AG04450 (cell line): ENCODE measurements at places on chromosomes 5 and 9. TPM values are rescaled to one million over a fixed set of nuclear protein-coding genes. Genes with fewer than 3 reads are reported as not detected.
A peak's percentile ranks its signal among the peaks of the same experiment; 100 is the strongest.

DNA sequence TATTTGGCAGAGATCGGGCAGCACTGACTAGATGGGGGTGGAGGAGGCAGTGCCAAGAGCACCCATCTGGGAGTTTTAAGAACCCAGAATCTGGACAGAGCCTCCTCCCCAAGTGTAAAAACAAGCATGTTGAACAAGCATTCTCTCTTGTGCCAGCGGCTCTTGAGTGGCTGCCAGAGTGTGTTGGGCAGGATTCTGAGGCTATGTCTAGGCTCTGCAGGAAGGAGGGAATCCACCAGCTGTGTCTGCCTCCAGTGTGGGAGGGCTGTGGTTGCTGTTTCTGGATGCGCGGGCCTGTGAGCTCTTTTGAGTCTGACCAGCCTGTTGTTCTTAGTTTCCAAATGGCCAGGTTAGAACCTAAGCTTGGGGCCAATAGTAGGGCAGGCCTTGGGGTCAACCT lies 39.8 kb downstream of the HMCN2 start:
- no peak for DNase-seq

DNA sequence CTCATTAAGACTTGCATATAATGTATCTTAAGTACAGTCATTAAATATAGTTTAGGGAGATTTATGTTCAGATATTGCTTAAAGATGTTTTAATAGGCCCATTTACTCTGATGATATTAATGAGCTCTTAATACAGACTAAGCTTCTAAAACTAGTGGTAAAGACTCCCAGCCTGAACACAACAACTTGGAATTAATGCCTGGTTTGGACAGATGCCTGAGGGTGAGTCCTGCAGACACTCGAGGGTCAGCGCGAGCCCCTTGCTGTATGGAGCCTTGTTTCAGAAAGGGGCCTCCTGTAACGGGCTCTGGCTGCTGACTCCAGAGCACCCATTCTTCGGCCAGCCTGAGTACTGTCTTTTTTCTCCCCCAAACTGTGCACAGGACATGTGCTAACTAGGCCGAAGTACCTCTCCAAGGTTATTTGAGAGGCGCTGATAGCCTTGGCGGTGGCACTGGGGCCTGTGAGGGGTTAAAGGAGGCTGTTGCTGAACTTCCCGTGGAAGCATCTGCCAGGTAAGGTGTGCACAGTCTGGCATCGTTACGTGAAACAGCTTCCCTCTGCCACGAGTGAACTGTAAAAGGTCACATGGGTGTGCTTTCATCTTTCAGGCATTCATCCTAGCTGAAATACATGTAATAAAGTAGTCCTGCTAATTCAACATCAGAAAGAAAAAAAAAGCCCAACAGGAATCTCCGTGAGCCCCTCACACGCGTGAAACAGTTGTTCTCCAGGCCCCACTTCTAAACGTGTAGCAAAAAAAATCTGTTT lies 113.4 kb downstream of the MVB12B start:
- DNase-seq = no peak

DNA sequence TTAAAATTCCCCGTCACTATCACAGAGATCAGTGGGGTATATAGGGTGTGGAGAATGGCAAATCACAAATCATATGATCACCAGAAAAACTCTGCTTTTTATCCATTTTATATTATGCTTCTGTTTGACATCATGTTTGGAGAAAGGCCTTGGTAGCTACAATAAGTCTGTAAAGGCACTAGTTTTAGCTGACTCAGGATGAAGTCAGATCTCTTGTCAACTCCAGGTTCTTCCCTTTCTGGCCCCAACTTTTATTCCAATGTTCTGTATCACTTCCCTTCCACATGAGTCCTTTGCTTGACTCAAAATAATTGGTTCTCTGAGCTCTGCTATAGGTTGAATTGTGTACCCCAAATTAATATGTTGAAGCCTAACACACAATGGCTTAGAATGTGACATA lies 484.9 kb downstream of the PTPRD start:
- DNase-seq = no peak

GRCh38 chr5:89556215-89556913 lies 673.4 kb upstream of the MEF2C start:
- DNase-seq = peak; percentile 38

DNA sequence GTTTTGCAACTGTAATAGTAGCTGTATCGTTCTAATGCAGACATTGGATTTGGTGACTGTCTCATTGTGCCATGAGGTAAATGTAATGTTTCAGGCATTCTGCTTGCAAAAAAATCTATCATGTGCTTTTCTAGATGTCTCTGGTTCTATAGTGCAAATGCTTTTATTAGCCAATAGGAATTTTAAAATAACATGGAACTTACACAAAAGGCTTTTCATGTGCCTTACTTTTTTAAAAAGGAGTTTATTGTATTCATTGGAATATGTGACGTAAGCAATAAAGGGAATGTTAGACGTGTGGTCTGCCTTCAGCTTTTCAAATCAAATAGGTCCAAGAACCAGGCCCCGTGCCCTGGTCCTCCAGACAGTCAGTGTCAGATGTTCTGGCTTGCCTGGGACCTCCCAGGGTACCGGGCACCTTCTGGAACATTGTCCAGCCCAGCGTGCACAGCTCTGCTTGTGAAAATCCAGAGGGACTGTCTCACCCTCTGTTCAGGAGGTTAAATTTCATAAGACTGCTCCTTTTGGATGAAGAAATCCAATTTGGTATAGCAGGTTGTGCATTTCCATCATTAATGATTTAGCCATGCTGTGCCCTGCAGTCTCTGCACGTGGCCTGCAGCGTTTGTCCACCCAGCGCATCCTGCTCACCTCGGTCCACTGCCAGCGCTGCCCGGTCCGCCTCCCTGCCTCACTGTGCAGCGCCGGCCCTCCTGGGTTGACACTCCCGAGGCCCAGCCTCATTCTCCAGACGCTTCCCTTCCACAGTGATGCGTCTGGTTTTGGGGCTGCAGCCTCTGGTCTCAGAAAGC lies 6.6 kb upstream of the AHRR start:
- no peak for DNase-seq

GRCh38 chr5:173645437-173645807 lies 29.0 kb upstream of the BOD1 start:
- peak; percentile 6 for DNase-seq

- DNase-seq = no peak
These were observed 60.5 kb downstream of the BARX1 start for GRCh38 chr9:93894691-93895079.

DNA sequence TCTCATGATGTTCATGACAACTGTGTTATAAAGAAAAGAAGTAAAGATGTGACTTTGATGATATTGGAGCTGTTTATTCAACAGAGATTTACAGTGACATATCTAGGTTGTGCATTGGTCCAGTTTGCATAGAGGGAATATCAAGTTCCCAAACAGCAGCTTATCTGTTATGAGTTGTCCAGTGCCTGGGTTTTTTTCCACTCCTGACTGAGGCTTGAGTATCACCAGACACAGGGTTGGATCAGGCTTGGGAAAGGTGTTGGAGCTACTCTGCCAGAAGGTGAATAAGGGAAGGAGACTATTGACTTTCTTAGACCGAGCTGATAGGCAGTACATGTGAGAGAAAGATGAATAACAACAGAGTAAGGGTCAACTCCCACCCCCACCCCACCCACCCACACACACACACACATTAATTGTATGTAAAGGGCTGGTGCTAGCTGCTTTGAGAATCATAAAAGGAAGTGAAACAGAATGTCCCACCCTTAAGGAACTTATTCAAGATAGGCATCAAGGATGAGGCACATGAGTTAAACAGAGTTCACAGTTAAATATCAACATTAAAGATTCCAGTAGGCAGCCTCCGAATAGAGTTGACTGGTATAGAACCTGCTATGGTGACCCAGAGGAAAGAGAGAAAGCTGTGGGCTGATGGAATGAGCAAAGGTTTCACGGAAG lies 33.0 kb upstream of the RASGRF2 start:
- DNase-seq = no peak

DNA sequence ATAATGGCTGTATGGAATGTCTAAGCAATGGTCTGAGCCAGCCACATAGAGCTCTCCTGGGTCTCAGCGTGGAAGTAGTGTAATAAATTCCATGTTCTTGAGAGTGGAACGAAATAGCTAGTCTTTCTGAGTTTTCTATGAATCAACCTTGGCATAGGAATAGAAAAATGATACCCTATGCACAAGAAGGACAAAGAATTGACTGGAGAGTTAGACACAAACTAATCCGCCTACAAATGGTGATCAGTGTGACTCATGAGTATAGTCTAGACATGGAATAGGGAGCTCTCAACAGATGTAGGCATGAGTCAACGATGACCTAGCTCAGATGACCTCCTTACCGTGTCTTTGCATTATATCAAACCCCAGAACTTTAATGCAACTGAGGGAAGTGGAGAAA lies 256.8 kb upstream of the GRIN3A start:
- no peak for DNase-seq

DNA sequence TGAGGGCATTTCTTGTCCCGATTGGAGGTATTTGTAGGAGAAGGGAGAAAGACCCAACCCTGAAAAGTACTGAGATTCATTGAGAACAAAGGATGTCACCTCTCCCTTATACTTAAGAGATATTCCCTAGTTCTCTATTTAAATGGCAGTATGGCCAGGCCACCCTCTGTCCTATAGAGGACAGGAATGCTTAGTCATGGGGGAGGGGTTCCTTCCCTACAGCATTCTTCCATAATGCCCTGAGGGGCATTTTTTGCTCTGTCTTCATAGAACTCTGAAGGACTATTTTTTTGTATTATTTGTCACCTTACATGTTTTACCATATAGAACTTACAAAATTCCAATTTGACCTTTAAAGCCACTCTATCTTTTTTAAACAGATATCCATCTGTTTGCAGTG lies 176.3 kb downstream of the TMEM161B start:
- no peak for DNase-seq

- DNase-seq = no peak
These were observed 60.0 kb downstream of the HSD17B4 start for GRCh38 chr5:119512277-119512676.

GRCh38 chr9:84874596-84874995 lies 205.1 kb downstream of the NTRK2 start:
- DNase-seq = no peak

GRCh38 chr9:124377551-124378406 lies 37.5 kb downstream of the PSMB7 start:
- no peak for DNase-seq

- DNase-seq = no peak
These were observed 31.1 kb downstream of the SLC35A4 start for GRCh38 chr5:140595538-140596300.

DNA sequence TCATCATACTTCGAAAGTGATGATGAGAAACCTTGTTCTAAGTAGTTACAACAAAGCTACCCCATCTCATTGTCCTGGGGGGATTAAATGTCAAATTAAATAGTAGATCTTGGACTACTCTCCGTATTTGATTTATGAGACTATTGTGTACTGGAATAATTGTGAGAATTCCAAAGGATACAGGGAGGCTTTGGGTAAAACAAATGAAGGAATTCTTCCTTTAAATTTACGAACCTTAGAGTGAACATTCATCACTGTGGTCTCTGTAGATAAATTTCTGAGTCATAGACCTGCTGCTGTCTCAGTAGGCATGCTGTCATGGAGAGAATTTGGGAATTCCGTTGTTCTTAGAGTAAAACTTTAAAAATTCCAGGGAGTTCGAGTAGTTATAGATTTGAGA lies 836.2 kb downstream of the DNAH5 start:
- DNase-seq = no peak

DNA sequence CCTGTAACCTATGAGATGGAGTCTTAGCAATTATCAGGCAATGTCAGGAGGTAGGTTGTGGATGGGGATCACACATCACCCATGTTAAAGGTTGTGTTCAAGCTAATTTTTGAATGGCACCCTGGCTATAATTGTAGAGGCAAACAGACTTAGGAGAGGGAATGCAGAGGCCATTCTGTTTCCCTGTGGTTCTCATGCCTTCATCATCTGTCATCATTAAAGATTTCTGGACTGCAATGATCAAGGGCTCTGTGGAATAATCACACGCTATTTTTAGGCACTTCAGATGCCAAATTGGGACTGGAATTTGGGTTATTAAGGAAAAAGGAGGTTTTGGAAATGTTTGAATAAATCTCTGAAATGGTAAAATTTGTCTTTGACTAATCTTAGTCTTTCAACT lies 1065.4 kb downstream of the TAF11L14 start:
- no peak for DNase-seq

DNA sequence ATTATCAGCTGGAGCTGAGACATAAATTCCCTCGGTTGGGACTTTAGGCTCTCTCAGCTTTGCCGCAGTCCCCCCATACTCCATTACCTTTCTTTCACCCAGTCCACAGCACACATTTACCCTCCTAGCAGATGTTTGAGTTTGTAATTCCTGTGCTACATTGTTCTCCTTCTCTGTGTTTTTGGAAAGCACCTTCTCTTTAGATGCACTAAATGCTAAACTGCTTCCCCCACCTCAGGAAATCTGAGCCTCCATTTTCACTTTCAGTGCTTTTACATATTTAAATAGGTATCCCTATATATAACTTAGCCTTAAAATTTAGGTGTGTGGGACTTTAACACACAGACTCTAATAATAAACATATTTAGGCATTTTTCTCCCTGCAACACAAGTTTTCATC lies 356.9 kb downstream of the NFIB start:
- no peak for DNase-seq

DNA sequence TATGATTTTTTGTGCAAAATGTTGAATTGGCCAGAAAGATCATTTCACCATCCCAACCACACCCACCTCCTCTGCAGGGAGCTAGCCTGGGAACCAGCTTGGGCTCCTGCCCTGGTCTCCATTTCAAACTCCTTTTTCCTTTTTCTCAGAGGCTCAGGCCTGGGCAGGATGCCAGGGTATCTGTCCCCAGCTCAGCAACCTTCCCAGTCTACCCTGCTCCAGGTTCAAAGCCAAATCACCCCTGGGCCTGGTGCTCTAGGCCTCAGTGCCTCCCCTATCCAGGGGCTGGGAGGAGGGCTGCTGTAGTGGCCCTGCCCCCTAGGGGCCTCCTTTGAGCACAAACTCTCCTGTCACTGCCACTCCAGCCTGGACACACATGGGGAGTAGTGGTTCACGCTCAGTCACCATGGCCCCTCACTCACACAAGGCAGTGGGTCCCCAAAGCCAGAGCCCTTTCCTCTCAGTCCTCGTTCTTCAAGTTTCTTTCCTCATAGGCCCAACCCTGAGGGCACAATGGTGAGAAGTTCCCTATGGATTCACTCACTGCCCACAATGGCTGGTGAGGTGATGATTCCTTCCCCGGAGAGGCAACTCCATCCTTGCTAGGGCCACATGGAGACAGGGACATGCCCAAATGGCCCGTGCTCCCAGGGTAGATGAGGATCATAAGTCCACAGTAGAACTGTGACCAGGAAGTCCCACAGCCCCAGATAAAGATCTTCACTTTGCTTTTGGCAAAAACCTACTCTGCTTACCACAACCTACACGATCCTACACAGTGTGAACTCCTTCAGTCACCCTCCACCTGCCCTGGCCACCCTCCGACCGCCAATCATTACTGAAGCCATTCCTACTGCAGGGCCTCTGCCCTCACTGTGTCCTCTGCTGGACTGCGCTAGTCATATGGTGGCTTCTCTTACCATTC lies 1.6 kb upstream of the ST6GALNAC4 start:
- no peak for DNase-seq

Gene ANKRD18B
- polyA plus RNA-seq = 5.9 and 8.6 TPM in 2 replicates

Gene RANBP6
- 13.3 and 18.9 TPM in 2 replicates for polyA plus RNA-seq

Gene ZNF883
- 1.3 and 1.5 TPM in 2 replicates for polyA plus RNA-seq

Gene KIF4B
- 0.02 TPM in 1 of 2 replicates, not detected in the other for polyA plus RNA-seq
